Stimulated activated CD8-positive, alpha-beta memory T cell treated with anti-CD3 and anti-CD28 coated beads, Interleukin-7, amount 100 ng/mL, for 1 hour (primary cell): ENCODE measurements at places on chromosomes 6 and 20.

DNA sequence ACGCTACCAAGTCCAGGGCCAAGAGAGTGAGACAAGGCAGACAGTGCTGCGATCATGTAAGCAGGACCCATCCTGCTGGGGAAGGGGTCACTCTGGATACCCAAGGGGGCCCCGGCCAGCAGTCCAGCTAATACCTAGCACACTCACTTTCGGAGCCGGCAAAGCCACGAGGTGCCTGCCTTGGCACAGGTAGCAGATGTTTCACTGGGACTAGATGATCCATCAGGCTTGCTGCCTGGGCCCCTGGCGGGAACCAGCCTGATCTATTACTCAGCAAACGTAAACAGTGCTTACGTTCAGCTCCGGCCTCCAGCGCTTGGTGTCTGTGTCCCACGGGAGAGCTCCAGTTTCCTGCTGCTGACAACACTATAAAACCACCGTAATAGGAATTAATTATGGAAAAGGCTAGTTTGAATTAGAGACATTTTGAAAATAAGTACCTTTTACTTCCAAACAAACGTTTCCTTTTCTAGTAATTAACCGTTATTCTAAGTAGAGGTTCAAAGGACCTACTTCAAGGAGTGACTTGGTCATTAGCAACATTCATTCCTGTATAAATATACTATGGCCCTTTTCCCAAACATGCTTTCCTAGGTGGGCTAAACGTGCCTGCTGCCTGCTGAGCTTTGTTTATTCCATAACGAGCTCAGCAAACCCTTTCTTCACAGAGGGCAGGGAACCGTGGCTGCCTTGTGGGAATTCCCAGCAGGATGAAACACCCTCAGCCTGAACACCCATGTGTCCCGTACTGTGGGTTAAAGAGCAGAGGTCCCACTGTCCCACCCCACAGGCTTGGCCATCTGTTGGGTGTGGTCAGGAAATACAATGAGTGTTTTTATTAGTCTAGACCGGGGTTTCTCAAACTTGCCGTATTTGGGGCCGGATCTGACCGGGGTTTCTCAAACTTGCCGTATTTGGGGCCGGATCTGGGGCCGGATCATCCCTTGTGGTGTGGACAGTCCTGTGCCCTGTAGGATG lies 18.4 kb downstream of the SLC22A23 start:
- DNase-seq, result no peak

GRCh38 chr6:104597541-104598050 lies 262.1 kb downstream of the HACE1 start:
- no peak for DNase-seq

DNA sequence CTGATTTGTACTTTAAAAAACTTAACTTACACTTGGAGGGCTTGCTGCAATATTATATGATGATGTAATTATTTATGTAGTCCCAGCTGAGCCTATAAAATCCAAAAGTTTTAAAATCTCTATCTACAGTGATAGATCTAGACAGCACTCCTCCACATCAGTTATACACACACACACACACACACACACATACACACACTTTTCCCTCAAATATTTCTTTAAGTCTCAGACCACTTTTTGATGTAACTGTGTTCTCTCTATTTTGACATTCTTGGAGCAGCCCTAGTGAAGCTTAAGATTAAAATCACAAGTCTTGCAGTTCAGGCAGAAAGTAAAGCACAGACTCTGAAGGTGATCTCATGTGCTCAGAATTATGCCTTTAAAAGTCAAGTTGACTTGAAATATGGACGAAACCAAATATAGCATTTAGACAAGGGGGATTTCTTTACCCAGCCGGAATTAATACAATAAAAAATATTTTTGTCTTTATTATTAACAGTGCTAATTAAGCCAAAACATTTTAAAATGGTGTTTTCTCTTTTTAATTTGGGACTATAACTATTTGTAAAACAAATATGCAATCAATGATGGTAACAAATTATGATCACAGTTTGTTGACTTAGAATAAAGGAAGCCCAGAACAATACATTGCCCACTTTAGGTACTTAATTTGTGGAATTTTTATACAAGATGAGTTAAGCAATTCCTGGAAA lies 63.5 kb upstream of the TMEM30A start:
- DNase-seq, result no peak

GRCh38 chr6:17101422-17102257 lies at the start of gene STMND1:
Gene STMND1, plus strand, starts transcription at chr6:17102050. Its CDS starts 208 bp downstream, at chr6:17102258.
- DNase-seq, result no peak

DNA sequence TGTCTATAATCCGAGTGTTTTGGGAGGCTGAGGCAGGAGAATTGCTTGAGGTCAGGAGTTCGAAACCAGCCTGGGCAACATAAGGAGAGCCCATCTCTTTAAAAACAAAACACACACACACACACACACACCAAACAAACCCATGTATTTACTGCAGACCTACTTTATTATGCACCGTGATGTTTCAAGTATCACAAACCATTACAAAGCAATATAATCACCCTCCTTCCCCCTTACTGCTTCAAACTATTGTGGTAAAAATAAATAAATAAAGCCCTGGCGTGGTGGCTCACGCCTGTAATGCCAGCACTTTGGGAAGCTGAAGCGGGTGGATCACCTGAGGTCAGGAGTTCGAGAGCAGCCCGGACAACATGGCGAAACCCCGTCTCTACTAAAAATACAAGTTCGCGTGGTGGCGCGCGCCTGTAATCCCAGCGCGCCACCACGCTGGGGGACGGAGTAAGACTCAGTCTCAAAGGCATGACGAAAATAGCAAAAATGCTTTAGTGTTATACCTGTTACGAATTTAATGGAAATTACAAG lies 1.5 kb downstream of the TBCC start:
- DNase-seq, result no peak

DNA sequence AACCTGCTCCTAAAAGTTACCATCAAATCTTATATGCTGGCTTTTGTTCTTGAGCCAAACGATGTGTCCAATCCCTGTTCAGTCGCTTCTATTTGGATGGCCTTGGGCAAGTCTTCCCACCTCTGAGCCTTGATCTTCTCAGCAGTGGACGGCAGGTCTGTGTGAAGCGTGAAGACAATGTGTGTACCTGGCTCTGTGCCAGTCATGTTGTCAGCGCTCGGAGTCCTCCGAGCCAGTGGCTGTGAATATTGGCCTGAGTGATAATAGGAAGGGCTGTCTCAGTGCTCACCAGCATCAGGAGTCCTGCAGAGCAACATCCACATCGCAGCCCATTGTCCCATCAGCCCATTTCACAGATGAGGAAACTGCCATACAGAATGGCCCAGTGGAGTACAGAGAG lies 219.0 kb downstream of the CDC5L start:
- DNase-seq, result no peak

- no peak for DNase-seq
These were observed 3.4 kb upstream of the SRC start for GRCh38 chr20:37342231-37343177.

DNA sequence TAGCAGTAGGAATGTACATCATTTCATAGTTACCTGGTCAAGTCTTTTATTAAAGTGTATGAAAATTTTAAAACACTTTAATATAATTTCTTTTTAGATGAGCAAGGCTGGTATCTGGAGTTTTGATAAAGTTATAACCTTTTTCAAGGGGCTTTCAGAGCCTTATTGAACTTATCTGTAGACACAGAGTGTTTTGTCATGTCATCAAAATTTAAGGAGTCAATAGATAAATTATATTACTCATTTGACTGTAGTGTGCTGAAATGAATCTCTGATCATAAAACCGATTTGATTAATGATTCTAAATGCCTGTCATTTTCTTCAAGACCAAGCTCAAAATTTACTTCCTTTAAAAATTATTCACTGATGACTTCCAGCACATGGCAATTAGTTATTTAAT lies 125.6 kb downstream of the ARID1B start:
- DNase-seq, result no peak

DNA sequence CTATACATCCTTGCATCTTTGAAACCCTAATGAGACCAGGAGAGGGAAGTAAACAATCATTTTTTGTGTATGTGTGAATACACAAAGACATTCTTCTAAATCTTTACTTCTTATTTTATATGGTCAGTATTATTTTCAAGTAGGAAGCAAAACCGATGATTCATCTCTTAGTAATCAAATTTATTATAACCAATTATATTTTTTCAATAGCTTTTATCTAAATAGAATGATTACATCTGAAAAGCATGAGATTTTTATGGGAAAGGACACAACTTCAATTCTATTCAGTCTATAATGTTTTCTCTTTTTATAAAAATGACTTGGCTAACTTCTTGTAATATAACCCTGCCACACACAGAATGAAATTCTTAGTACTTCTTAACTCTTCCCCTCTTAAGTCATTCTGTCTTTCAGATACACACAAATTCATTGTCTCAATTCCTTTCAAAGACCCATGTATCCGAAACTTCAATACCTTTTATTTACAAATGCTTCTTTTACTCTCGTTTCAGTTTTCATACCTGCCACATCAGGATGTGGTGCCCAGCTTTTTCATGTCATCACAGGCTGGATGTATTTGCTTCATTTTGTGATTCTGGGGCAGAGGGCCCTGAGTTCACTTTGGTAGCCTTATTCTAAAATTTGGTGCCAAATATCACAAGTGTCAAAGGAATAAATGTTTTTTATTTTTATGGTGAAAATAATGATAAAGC lies 227.0 kb downstream of the PHF3 start:
- DNase-seq, result no peak

DNA sequence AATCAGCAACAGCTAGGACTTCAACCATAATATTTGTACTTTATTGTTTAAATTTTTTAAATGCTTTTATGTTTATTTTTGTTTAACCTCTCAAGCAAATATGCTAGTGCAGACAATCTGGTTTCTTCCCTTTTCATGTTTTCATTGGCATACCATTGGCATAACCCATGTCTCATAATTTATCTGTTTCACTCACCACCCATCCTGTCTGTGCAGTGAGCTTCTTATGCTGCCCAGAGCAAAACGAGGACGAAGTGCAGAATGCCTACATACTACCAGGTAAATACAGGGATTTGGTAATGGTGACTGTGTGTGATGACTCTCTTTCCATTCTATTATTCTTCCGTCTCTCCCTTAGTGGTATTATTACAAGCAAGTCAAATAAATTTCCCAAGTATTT lies 361.4 kb upstream of the KCNQ5 start:
- no peak for DNase-seq

GRCh38 chr6:109291902-109292301 lies 90.4 kb downstream of the CD164 start:
- no peak for DNase-seq

GRCh38 chr20:61340157-61340556 lies 88.1 kb downstream of the CDH4 start:
- DNase-seq, result no peak

DNA sequence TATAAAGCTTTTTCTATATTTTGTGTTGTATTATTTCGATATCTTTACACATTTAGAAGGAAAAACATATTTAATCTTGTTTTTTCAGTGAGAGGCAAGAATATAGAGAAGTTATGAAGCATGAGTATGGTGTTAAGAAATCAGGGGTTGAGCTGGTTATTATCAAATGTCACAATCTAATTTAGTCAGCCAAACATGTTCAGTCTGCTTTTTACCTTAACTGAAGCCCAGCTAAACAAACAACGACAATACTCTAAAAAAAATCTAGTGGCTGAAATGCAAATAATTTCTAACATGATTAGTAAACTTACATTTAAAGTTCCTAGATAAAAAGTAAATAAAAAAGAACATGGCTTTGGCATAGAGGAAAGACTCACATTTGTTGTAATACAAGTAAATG lies 433.8 kb upstream of the NRSN1 start:
- DNase-seq, result no peak

DNA sequence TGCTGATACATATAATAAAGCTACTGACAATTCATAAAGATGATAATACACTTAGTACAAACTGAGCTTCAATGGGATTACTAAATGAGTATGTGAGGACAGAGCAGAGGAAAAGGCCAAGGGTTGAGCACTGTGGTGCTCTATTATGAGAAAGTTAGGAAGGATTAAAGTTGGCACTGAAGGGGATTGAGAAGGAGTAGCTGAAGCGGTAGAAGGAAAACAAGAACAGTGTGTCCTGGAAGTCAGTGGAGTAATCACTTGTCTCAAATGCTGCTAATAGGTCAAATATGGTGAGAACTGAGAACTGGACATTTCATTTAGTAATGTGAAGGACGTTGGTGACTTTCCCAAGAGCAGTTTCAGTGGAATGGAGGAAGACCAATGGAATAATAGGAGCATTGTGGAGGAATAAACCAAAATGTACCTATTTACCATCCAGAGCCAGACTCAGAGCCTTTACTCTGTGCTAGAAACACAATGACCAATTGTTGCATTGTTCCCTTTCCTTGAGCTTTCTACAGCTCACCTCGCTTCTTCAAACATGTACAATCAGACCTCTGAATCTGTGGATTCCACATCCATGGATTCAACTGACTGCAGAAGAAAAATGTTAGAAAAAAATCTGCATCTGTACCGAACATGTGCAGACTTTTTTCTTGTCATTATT lies 255.9 kb downstream of the LAMA2 start:
- no peak for DNase-seq

DNA sequence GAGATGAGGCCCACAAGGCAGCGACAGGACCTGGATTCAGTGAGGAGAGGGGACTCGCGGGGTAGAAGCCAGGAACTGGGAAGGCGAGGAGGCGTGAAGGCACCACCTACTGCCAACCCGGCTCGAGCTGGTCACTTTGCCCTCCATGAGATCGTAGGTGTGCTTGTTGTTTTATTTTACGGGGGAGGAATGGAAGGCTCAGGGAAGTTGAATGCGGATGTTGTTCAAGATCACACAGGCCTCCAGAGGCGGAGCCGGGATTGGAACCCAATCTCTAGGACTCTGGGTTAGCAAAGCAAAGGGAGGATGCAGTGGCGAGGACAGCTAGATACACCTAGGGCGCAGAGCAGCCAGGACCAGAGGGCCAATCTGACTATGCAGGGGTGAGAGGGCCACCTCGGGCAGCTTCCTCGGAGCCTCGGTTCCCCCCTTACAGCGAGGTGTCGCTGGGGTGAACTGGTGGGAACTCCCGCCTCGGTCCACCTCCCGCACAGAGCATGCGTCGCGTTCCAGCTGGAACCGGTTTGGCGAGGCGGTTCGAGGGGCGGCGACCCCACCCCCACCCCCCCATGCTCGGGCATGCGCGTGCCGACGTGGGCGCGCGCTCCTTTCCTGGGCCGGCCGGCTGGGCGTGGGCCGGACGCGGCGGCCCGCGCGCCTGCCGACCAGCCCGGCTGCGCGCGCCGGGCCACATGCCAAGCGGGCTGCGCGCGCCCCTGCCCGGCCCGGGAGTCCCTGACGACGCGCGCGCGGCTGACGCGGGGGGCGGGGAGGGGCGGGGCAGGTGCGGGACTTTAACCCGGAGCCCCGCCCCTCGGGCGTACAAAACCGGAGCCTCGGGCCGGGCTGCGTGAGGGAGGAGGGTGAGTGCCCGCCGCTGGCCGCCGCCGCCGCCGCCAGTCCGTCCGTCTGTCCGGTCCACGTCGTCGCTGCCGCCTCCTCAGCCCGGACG lies 80.4 kb upstream of the MYL9 start:
- peak; percentile 82 for DNase-seq

DNA sequence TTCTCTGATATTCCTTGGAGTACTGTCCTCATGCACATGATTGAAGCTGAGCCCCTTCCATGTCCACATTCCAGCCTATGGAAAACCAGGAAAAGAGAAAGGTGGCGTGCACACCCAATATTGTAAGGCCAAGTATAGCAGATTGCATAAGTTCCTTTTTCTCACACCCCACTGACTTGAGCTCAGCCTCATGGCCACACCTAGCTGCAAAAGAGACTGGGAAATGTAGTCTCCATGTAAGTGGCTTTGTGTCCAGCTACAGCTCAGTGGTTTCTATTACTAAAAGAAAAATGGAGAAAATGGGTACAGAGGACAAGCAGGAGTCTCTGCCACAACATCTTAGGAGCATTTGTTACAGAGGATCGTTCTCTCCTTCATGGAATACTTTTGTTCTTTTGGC lies 10.8 kb upstream of the UST start:
- DNase-seq, result no peak

GRCh38 chr20:5143851-5144250 lies 17.0 kb downstream of the CDS2 start:
- DNase-seq, result no peak
